ENCODE measurements at places on chromosomes 3 and 15.

GRCh38 chr3:184546252-184546651, 15.3 kb upstream of the EPHB3 start:
- no peak for DNase-seq

- no peak for DNase-seq
Observed at GRCh38 chr15:45589256-45589655, 2.1 kb downstream of the BLOC1S6 start.

DNA sequence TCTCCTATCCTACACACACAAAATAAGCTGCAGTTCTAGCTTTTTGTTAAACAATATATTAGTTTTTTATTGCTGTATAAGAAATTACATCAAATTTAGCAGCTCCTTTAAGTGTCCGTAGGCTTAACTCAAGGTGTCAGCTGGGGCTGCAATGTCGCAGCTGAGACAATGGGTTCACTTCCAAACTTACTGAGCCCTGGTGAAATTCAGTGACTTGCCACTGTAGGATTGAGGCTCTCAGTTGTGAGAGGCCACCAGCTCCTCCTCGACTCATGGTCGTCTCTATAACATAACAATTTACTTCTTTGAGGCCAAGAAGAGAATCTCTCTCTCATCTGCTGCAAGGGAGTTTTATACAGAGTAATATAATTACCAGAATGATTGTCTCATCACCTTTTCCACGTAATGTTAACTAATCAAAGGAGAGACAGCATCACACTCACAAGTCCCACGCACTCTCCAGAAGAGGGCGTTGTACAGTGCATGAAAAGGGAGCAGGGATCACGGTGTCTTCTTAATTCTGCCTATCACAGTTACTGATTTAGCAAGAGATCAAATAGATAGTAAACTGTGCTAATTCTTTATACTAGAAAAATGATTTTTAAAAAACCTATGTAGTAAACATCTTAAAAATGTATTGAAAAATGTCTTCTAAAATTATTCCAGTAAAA, 735.6 kb upstream of the GBE1 start:
- DNase-seq, result no peak

GRCh38 chr15:83129791-83130190, 22.3 kb downstream of the TM6SF1 start:
- DNase-seq, result no peak

DNA sequence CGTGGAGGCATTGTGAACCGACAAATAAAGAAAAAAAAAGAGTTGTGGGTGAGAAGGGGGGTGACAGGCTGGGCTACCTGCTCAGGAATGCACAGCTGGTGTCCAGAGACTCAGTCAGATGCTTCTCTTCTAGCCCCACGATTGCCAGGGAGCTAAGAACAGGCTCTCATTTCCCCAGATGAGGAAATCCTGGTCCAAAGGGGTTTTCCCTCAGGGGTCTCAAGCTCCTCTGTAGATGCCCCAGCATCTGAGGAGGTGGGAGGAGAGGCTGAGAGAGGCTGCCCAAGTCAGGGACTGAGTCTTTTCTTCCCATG, 35.5 kb downstream of the BNC1 start:
- DNase-seq, result no peak

GRCh38 chr15:88021601-88022000, 234.9 kb downstream of the NTRK3 start:
- no peak for DNase-seq

- no peak for DNase-seq
Observed at GRCh38 chr3:46187876-46188275, 20.2 kb downstream of the CCR1 start.

- DNase-seq, result no peak
Observed at GRCh38 chr3:153921826-153922225, 199.4 kb upstream of the ARHGEF26 start.

DNA sequence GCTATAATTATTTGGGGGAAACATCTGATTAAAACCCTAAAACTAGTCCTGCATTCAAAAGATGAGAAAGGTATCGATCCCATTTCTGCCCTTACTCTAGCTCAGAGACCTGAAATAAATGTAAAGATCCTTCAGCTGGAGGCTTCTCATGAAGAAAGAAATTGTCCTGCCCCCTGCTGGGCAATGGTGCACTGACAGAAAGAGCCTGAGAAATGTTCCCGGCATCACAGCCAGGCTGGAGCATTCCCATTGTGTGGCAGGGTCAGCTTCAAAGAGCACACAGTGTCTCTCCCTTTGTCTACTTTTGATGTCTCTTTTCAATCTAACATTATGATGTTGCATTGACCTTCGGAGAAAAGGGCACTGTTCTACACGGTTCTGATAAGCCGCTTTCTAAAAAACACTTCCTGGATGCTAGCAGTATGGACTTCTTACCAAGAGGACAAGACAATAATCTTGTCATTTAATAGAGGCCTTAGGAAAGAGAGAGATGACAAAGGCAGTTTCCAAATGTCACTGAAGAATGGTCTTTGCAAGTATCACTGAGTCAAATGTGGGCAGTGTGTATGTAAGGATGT, 287.5 kb downstream of the MAGI1 start:
- no peak for DNase-seq

DNA sequence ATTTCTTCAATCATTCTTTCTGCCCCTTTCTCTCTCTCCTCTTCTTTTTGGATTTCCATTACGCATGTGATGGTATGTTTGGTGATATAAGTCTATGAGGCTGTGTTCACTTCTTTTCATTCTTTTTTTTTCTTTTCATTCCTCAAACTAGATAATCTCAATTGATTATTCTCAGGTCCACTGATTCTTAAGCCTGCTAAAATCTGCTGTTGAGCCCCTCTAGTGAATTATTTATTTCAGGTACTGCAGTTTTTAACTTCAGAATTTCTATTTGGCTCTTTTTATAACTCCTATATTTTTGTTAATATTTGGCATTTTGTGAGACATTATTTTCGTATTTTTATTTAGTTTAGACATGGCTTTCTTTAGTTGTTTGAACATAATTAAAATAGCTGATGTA, 671.3 kb upstream of the NECTIN3 start:
- no peak for DNase-seq

DNA sequence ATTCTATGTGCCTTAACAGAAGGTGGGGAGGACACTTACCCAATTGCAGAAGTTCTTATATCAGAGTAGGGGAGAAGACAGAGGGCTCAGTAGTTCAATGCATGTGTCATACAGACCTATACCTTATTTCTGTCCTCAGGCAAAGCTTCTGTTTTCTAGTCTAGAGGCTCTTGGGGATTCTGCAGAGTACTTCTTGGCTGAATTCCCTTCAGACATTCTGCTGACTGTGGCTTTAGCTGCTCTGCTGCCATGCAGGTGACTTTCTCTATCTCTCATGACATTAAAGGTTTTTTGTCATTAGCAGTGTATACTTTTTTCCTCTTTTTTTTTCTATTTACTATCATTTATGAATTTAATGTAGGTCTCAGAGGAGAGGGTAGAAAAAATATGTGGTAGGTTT, 172.8 kb upstream of the PLSCR5 start:
- no peak for DNase-seq

GRCh38 chr3:159144891-159145290, 343.0 kb downstream of the MFSD1 start:
- no peak for DNase-seq

GRCh38 chr3:126773783-126774182, 69.7 kb downstream of the CHCHD6 start:
- no peak for DNase-seq

- DNase-seq, result no peak
Observed at GRCh38 chr3:16739541-16740105, 134.4 kb upstream of the DAZL start.

DNA sequence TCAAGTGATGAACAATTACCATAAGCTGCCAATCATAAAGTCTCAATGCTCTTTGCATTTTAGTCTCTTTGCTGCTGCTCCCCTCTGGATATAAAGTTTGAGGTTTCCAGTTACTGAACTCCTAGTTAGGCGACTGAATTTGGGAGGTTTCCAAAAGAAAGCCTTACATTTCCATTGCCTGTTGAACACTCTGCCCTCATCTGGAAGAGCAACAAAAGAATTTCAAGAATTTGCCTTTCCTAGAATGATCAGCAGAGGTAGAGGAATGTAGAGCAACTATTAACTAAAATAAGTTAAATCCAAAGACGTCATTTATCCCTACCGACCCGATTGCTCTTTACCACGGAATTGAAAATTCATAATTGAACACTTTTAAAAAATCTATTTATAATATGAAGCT, 53.4 kb upstream of the PRICKLE2 start:
- DNase-seq, result no peak

- DNase-seq, result no peak
Observed at GRCh38 chr3:137998121-137999042, 11.6 kb upstream of the CLDN18 start.
